Right forelimb (tissue), 1 donor: ENCODE measurements at places on chromosomes 1 and 21.
A peak's percentile ranks its signal among the peaks of the same experiment; 100 is the strongest.

GRCh38 chr1:1943834-1944570 lies 24.9 kb upstream of the TMEM52 start:
- peak; percentile 67 for DNase-seq

DNA sequence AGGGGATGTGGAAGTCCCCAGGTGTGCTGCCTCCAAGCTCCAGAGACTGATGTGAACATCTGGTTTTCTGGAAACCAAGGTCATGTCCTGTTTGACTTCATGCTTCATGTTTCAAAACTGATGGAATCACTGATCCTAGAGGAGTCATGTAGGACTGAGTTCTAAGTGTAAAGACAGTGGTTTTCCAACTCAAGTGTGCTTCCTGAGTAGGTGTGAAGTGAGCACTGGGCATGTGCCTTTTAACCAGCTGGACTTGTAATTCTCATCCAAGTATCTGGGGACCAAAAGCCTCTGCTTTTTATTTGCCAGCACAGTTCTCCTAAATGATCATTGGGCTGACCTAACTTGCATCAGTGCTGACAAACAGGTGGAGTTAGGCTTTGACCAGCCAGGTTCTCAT lies 36.9 kb downstream of the ABCA4 start:
- DNase-seq: no peak

DNA sequence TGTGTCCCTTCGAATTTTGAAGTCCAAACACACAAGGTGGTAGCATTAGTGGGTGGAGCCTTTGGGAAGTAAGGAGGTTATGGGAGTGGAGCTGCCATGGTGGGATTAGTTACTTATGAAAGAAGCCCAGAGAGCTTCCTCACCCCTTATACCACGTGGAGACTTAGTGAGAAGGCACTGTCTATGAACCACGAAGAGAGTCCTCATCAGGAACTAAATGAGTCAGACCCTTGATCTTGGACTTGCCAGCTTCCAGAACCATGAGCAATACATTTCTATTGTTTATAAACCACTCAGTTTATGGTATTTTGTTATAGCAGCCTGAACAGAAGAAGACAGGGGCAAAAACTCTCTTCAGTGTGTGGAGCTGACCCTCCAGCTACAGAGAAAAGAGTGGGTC lies 259.3 kb upstream of the AJAP1 start:
- DNase-seq: no peak

DNA sequence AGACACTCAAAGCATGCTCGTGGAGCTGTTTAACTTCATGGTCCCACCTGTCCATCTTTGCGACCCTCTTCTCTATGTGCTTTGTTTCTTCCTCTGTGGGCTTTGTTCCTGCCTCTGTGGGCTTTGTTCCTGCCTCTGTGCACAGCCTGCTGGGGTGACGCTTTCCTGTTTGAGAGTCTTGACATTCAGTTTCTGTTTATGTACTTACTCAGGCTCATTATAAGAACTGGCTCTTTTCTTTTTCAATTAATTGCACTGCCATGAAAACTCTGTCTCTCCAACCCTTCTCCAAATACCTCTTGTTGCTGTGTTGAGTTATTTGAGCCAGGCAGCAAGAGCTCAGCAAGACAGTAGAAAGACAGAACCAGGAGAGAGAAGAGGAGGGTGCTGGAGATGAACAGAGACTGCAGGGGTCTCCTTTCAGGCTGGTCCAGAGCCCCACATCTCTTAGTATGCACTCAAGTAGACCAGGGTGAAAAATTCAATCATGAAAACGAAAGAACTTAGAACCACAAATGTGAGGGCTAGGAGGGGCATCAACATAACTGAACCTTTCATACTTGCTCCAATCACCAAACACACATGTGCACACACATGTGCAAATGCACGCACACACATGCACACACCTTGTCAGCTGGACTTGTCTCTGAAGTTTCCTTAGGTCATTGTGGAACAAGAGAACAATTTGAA lies 88.3 kb upstream of the SGIP1 start:
- peak; percentile 55 for DNase-seq

DNA sequence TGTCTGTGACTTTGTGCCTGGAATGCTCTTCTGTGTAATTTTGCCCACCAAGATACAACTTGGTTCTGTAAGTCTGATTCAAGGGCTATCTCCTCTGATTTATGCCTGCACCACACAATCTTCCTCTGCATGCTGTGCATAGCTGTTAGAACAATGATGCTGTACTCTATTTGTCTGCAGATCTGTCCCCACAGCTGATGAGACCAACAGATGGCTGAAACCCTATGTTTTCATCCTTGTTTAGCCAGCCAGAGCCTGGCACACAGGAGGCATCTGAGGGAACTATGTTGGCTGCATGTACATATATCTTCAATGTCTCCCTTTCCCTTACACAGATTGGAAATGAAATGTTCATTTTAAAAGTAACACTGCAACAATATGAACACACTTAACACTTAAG lies 58.0 kb upstream of the ABCA4 start:
- no peak for DNase-seq

GRCh38 chr1:33379631-33380354 lies 51.1 kb downstream of the PHC2 start:
- DNase-seq: no peak

- DNase-seq: peak; percentile 77
These were observed 730 bp downstream of the CDC42SE1 start for GRCh38 chr1:151058692-151059091.

- DNase-seq: no peak
These were observed 191.9 kb upstream of the LMO4 start for GRCh38 chr1:87136607-87137341.

- DNase-seq: no peak
These were observed 152.0 kb upstream of the GRIK3 start for GRCh38 chr1:37186246-37186756.

- no peak for DNase-seq
These were observed 61.0 kb downstream of the IER5 start for GRCh38 chr1:181149326-181150125.

GRCh38 chr1:109636201-109636952 lies 16.7 kb downstream of the AMPD2 start:
- peak; percentile 37 for DNase-seq

GRCh38 chr1:58293388-58293787 lies 253.1 kb downstream of the OMA1 start:
- no peak for DNase-seq

GRCh38 chr1:162666006-162666645 lies 33.9 kb downstream of the DDR2 start:
- DNase-seq: no peak

DNA sequence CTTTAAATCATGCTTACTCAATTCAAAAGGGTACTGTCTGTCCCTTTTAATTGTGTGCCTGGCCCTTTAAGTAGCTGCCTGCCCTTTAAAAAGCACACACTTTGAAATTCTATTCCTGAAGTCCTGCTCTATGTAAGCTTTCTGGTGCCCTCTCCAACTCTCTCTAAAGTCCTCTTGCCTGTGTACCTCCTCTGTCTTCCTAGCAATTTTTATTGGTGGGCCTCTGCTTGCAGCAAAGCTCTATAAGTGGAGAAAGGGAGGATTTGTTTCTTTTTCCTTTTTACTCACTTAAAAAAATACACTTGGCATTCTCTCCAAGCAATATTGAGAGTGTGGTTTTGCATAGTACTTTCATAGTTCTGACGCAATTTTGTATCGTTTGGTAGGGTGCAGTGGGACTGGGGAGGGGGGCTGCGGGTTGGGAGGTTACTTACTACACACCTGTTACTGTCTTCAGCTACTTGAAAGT lies 135.4 kb downstream of the LMO4 start:
- DNase-seq: no peak

GRCh38 chr1:50531601-50532000 lies 108.4 kb upstream of the DMRTA2 start:
- DNase-seq: no peak

- DNase-seq: no peak
These were observed 5.6 kb upstream of the TDRD10 start for GRCh38 chr1:154496383-154496782.

DNA sequence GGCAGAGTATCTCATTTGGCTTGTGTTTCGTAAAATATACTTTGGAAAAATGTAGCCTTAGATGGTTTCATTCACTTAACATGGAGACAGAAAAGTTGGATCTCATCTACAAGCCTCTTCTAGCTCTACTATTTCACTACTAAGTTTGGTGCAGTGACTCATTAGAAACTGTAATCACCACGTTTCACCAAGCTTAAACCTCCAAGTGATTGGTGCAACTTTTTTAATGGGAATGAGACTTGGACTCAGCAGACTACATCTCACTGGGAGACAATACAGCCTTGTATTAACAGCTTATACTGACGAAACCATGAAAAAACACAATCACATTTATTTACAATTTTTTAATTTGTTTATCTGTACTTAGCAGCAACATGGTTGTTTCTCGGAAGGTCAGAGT lies 29.9 kb upstream of the NRIP1 start:
- no peak for DNase-seq

DNA sequence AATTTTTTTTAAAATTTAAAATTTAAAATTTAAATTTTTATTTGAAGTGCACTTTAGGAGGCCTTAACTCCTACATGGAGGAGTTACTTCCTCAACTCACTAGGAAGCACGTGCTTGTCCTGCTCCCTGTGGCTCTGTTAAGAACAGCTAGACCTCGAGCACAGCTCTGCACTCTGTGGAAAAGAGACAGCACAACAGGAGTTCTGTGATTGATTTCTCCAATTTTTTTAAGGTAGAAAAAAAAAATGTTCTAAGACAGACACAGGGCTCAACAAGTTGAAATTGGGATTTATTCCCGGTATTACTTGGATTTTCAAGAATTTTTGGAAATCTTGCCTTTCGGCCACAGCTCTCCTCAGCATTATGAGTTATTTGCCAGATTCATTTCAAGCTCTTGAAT lies 356.6 kb upstream of the LYPLAL1 start:
- no peak for DNase-seq

DNA sequence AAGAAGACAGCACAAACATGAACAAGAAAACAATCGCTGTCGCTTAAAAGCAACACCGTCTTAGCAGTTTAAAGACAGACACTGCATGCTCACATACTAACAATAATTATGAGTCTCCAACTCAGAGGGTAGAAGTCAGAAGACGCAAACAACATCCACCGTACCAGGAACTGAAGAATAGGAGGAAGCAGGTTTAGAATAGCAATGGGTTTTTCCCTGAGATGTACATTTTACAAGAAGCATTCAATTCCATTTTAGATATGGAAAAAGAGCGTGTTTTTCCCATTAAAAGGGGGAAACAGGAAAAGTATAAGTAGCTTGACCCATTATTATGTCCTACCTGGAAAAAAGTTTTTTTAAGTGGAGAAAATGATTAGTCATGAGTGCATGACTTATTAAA lies 34.5 kb upstream of the KCNE1 start:
- no peak for DNase-seq

- DNase-seq: no peak
These were observed 572.1 kb downstream of the DPYD start for GRCh38 chr1:97348599-97349265.

DNA sequence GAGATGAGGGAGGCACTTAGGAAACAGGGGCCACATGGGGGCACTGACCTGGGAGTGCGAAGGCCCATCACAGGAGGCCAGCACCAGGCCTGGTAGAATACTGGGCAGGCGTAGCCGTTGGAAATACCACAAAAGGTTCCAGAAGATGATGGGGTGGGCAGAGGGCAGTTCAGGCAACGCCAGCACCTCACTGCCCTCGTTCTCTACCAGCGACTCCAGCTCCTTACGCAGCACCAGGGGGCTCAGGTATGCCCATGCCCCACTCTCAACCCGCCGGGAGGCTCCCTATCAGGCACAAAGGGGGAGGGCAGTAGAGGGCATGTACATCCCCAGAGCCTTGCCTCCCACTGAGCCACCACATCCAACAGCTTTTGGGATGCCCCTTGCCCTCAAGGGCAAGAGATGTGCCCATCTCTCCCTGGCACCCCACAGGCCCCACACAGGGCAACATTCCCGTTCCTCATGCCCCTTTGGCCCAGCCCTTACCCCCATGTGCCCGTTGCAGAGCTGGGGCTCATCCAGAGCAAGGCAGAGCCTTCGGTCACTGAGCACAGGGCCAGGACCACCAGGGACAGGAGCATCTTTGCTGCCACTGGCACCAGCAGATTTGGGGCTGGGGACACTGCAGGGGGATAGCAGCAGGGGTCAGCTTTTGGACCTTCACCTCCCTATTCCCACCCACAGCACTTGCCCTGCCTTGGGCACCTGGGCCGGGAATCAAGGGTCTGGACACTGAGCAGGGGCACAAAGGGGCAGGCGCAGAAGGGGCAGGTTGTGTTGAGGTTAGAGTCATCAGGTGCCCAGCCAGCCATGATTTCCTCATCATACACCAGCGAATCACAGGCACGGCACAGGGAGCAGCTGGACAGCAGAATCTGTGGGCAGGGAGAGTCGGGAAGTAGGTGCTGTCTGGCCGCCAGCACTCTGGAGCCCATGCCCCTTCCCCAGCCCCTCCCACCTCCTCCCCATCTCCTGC lies 9.7 kb upstream of the GATAD2B start:
- no peak for DNase-seq

DNA sequence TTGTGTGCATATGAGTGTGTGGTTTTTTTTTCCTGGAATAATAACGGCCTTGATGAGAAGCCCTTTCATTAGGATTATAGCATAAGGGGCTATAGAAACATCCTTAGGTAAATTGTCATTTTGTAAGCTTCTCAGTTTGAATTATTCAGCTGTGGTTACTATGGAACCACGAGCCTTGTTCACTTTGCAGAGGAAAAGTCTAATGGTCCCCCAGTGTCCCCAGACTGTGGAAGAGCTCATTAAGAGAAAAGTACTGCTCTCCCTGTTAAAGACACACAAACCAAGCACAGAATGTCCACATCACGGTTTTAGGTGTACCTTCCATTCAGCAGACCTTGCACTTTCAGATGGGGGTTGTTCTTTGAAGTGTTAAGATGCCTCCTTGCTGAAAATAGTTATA lies 199.3 kb upstream of the DEPDC1 start:
- no peak for DNase-seq

GRCh38 chr21:15272591-15272990 lies 207.8 kb upstream of the NRIP1 start:
- DNase-seq: no peak

DNA sequence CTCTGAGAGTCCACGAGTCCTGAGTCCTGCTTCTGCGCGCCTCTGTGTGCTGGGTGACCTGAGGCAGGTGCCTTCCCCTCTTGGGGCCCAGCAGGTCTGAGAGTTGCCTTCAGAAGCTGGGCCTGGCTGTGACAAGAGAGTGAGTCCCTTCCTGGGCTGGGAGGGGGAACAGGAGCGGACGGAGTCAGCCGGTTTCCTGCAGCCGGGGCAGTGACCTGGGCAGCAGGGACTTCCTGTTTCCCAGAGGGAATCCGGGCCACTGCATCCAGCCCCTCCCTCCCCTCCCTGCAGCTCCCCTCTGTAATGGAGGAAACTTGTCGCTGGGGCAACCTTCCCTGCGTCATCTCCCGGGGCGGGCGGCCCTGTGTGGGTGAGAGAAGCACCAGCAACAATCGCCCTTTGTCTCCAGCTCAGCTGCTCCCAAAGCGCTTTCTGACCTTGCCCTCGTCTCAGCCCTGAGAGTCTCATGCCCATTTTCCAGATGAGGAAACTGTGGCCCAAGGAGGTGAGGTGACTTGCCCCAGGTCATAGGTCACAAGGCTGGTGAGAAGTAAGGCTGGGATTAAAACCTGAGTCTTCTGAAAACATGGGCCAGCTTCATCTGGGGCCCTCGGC lies 61.1 kb downstream of the SDC3 start:
- DNase-seq: peak; percentile 63
